ENCODE measurements at places on chromosomes 3 and 15.

- DNase-seq, result no peak
These were observed 68.9 kb downstream of the DUT start for GRCh38 chr15:48400086-48400485.

- no peak for DNase-seq
These were observed 3.4 kb downstream of the TMEM212 start for GRCh38 chr3:171846597-171846996.

GRCh38 chr15:57881361-57881760, 174.8 kb downstream of the POLR2M start:
- no peak for DNase-seq

GRCh38 chr3:36455406-36455805, 75.1 kb downstream of the STAC start:
- DNase-seq, result no peak

GRCh38 chr3:161132391-161132790, 27.2 kb upstream of the B3GALNT1 start:
- DNase-seq, result no peak

- peak; percentile 7 for DNase-seq
These were observed 254.6 kb downstream of the UACA start for GRCh38 chr15:70508561-70509281.

DNA sequence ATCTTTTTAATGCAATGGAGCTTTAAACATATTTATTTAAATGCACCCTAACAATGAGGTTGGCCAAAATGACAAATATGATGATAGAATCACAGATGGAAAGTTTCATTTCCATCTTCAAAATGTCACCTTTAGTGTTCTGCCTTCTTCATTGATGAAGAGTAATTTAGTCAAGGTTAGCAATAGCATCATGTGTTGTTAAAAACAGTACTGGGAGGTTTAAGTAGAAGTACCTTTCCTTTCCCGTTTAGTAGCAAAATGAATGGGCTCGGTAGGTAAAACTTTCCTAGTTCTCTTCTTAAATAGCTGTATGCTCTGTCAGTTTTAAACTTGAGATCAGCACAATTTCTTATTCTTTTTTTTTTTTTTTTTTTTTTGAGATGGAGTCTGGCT, 35.1 kb downstream of the EIF2AK4 start:
- no peak for DNase-seq

- no peak for DNase-seq
These were observed 114.0 kb downstream of the FNDC3B start for GRCh38 chr3:172153335-172153861.

GRCh38 chr3:17882981-17883380, 140.6 kb upstream of the TBC1D5 start:
- no peak for DNase-seq

DNA sequence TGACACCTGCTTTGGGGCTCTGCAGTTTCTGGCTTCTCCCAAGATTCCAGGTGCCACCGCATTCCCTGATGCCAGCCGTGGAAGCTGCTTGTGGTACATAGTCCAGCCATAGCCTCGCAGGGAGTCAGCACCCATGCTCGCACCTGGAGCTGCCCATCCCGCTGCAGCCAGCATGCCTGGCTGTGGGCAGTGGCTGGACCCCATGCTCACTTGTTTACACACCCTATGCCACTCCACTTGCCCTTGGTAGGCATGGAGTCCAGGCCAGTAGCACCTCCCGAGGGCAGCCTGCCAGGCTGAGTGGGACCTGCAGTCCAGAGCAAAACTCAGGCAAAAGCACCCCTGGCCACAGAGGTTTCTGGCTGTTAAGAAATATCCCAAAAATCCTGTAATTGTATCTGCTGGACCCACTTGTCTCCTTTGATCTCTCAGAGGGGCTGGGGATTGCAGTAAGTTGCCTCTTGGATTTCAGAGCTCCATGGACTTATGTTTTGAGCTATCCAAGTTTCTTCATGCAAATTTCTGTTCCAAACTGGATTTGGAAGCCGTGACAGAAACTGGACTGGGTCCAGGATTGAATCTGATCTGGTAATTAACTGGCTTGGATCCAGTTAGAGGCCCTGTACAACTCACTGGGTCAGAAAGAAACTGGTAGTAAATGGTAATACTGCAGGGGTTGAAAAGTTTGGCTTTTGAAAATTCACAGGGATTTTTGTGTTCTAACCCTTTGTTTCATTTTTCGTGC, 149.3 kb downstream of the FMN1 start:
- no peak for DNase-seq

DNA sequence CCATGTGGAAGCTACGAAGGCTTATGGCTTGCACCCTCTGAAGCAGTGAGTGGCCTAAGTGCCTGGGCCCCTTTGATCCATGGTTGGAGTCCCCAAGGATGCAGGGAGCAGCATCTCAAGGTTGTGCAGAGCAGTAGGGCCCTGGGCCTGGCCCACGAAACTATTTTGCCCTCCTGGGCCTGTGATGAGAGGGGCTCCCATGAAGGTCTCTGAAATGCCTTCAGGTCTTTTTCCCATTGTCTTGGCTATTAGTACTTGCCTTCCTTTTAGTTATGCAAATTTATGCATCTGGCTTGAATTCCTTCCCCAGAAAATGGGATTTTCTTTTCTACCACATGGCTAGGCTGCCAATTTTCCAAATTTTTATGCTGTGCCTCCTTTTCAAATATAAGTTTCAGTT, 158.8 kb upstream of the MME start:
- DNase-seq, result no peak

- DNase-seq, result no peak
These were observed 25.1 kb downstream of the ARHGAP31 start for GRCh38 chr3:119319311-119319710.

- peak; percentile 19 for DNase-seq
These were observed 86.5 kb upstream of the MYZAP start for GRCh38 chr15:57505056-57505715.

GRCh38 chr3:14810801-14811661, 7.7 kb upstream of the FGD5 start:
- no peak for DNase-seq

DNA sequence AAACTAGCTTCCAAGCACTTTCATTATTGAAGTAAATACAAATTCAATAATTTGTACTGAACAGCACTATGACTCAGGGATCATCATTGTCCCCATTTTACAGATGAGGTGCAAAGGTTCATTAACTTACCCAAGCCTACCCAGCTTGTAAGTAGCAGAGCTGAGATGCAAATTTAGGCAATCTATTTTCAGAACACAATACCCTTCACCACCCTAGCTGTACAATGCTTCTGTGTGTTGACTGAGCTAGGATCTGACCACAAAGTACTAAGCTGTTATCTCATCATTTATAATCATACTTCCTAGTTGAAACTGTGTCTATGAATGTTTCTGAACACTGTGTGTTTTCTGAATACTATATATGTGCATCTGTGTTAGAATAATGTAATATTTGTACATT, 3.2 kb upstream of the ILDR1 start:
- no peak for DNase-seq

DNA sequence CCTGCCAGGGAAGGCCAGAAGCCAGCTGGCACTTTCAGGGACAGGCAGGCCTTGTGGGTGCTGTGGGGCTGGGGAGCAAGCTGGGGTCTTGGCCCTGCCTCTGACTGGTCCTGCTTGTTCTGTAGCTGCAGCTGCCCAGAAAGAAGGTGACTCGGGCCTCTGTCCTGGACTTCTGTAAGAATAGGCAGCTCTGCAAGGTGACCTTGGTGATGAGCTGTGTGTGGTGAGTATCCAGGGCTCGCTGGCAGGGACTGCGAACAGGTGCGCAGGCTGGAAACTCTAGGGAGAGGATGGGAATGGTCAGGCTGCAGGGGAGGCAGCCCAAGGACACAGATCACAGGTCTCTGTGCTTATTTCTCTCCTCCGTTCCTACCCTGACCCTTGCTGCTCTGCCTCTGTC, 31.2 kb downstream of the SLC22A14 start:
- no peak for DNase-seq

DNA sequence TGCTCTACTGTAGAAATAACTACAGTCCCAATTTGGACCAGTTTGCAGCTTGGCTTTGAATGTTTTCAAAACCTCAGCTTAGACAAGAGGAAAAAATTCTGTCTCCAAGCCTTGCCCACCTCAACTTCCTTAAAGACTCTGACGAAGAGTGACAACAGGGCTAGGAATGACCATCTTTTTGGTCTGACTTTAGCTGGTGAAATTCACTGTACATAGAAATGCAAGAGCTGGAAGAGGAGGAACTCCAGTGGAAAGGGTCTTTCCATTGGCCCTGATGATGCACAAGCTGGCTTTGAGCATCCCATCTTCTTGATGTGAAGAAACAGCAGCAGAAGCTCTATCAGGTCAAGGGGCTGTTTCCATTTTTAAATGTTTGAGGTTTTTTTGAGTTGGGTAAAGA, 22.7 kb upstream of the SH3BP5 start:
- DNase-seq, result no peak

DNA sequence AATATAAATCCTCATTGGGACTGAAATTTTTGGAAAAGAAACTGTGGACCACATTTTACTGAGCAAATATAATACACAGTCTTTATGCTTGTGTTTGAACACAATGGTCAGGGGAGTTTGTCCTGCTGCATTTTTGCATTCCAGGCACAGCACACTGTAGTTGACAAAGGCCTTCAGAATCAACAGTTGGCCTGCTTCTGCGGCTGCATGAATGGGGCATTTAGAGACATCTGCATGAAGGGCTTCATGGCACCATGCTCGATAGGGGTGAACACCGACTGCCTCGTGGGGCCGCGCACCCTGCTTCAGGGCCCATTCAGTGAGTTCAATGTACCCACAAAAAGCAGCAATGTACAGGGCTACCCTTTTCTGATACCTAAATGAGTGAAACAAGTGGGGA, 15.4 kb upstream of the COMMD2 start:
- DNase-seq, result peak; percentile 18

DNA sequence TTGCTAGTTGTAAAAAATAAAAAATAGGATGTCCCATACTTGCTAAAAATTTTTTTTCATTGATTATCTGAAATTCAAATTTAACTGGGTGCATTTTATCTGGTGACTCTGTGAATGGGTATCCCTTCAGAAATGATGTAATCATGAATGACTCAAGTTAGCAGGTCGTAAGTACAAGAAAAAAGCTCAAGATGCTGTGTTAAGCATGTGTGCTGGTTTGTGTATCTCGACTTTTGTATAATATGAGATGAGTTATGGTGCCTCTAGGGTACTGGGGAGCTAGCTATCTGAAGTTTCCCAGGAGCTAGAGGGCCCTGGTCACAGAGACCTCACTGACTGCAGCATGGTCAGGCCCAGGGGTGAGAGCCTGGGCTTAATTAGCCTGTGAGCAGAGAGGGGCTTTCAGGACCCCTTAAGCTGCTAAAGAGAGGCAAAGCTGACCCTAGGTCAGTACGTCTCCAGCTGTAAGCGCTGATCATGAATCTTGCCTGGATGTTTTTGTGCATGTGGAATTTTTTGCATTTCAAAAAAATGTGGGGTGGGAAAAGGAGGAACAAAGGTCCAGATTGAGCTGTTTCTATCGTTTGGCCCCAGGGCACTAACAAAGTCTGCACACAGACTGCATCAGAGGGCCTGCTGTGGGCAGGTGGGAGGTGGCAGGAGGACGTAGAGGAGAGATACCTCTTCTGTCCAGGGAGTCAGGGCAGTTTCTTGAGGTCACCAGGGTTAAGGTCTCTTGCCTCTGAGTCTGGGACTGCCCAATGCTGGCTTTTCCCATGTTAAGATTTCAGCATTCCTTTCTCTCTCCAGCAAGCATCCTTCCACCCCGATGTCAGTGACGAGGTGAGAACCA, 233.2 kb upstream of the TPM1 start:
- peak; percentile 23 for DNase-seq

DNA sequence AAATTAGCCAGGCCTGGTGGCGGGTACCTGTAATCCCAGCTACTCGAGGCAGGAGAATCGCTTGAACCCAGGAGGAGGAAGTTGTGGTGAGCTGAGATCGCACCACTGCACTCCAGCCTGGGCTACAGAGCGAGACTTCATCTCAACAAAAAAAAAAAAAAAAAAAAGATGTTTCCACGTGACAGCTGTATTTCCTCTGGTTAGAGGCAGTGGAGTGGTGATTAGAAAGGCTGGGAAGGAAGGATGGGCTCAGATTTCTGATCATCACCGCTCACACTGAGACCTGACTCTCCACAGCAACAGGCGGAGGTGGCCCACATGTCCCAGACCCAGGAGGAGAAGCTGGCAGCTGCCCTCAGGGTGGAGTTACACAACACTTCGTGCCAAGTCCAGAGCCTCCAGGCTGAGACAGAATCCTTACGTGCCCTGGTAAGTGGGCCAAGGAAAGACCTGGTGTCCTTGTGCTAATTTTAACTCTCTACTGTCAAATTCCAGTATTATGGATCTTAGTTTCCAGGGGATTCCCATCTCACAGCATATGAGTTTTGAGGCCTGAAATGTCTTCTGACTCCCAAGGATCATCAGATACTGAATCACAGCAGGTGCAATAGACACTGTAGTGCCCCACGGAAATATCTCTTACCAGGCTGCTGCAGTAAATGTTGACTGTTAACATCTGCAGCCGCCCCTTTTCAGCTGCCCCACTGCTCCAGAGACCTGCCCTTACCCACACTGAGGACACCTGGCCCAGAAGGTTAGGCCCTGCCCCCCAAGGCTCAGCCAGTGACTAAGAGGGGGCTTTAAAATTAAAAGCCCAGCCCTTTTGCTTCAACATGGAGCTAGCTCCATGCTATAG, 66.9 kb downstream of the BFSP2 start:
- DNase-seq, result no peak

- no peak for DNase-seq
These were observed 67.0 kb downstream of the PPCDC start for GRCh38 chr15:75090388-75090734.

DNA sequence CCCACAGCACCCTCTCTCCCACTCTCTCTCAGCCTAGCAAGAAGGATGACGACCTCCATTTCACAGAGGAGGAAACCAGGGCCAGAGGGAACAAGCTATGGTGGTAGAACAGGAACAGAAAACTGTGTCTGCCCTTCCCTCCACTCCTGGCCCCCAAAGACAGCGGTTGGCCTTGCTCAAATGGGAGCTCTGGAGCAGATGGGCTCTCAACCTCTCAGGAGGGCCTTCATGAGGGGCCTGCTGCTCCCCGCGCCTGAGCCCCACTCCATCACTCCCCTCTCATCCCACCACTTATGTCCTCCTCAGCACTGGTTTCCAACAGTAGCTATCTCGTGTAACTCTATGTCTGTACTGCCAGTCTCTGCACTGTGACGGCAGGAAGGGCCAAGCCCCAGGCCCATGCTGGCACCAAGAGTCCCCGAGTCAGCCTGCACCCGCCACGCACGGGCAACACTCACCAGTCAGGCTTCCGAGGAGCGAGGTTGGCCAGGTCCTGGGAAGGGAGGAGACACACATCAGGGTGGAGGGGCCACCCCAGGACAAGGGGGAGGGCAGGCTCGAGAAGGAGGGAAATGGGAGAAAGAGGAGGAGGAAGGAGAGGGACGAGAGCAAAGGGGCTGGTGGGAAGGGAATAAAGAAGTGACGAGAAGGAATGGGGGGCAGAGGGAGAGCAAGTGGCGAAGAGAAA, 45.5 kb downstream of the PTH1R start:
- DNase-seq, result no peak

DNA sequence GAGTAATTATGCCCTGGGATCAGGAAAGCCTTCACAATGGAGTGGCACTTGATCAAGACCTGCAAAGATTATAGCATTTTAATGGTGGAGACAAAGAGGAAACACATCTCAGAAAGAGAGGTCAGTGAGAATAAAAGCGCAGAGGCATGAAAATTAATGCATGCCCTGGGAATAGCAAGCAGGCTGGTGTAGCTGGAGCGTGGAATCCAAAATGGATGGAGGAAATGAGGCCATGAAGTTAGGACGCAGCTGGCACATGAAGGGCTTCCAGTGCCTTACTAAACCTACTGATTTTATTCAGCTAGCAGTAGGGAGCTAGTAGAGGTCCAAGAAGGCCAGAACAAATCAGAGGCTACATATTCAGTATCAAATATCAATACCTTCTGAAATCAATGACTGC, 38.1 kb downstream of the TMEM212 start:
- no peak for DNase-seq

GRCh38 chr3:175914785-175915184, 1055.7 kb downstream of the NAALADL2 start:
- no peak for DNase-seq

All from HepG2 (cell line).